ENCODE measurements at places on chromosomes 2 and 18. TPM values are rescaled to one million over a fixed set of nuclear protein-coding genes. Genes with fewer than 3 reads are reported as not detected.

Gene NPAS2
- 3.6 TPM for total RNA-seq

Gene ALPP
- total RNA-seq: not detected

Gene CD8A
- total RNA-seq: not detected

Gene SLC4A5
- under 0.01 TPM for total RNA-seq

Gene IL36G
- not detected for total RNA-seq

Gene TOGARAM2
- 0.26 TPM for total RNA-seq

Gene ARID5A
- 7.2 TPM for total RNA-seq

Gene LIMS3
- total RNA-seq: not detected

Gene NEU2
- total RNA-seq: not detected

Gene FLACC1
- 1.3 TPM for total RNA-seq

Gene DSG2
- total RNA-seq: 0.33 TPM

Gene PRSS56
- not detected for total RNA-seq

Gene STK36
- 32.1 TPM for total RNA-seq

Gene GDF7
- total RNA-seq: 0.33 TPM

Gene SLC16A14
- 5.6 TPM for total RNA-seq

Gene FAP
- total RNA-seq: 96.1 TPM

Gene CAVIN2
- 12.6 TPM for total RNA-seq

Gene ELOA2
- not detected for total RNA-seq

Gene B4GALT6
- 1.5 TPM for total RNA-seq

Gene RAB11FIP5
- total RNA-seq: 35.0 TPM

Gene ALLC
- not detected for total RNA-seq

Gene IRS1
- 29.1 TPM for total RNA-seq

Gene AMER3
- not detected for total RNA-seq

Gene CARF
- 8.6 TPM for total RNA-seq

Gene HOXD13
- not detected for total RNA-seq
